Right cardiac atrium (tissue), 5 donors: ENCODE measurements at places on chromosomes 3 and 15. TPM values are rescaled to one million over a fixed set of nuclear protein-coding genes. Genes with fewer than 3 reads are reported as not detected.

The GOLGA6L4 gene
- 1.3 TPM for total RNA-seq

The ADGRG7 gene
- not detected for total RNA-seq

The KIAA1143 gene
- total RNA-seq = 30.6 TPM

The LRTM1 gene
- not detected for total RNA-seq
